Aorta (tissue), 5 donors: ENCODE measurements at places on chromosomes 3 and 15.

- no peak for DNase-seq
Observed at GRCh38 chr15:59222906-59223550, 16.4 kb downstream of the LDHAL6B start.

GRCh38 chr15:68525815-68526214, 53.0 kb upstream of the CORO2B start:
- no peak for DNase-seq

DNA sequence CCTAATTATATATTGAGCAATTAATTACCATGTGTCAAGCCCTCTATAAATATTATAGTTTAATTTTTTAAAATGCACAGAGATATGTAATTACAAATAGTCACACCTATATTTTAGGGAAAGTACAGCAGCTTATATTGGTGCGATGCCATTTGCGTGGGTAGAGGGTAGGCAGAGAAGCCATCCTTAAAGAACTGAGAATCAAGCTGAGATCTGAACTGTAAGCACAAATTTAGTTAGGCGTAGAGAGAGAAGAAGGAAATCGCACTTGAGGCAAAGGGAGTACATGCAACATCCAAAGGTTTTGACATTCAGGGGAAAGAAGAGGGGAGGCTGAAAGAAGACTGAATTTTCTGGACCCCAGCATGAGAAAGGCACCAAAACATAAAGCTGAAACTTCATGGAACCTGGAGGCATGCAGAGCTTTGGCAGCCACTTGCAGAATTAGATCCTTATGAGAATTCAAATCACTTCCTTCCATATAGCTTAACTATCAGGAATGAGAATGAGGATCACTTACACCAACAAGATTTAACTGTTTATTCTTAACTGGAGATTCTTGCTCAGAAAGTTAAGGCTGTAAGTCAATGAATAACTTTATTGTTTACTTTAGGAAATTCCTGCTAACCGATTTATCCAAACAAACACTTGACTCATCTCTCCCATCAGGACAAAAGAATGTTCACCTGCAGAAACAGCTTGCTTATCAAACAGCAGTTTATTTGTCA, 114.3 kb downstream of the TGFBR2 start:
- no peak for DNase-seq

GRCh38 chr3:177931346-177931745, 604.9 kb upstream of the KCNMB2 start:
- DNase-seq, result no peak

GRCh38 chr3:186609247-186609868, 3.5 kb upstream of the AHSG start:
- DNase-seq, result no peak

GRCh38 chr3:122826278-122826677, 31.4 kb downstream of the SLC49A4 start:
- DNase-seq, result no peak
